Muscle of leg (tissue), 16 donors: ENCODE measurements at places on chromosomes 1 and 21. TPM values are rescaled to one million over a fixed set of nuclear protein-coding genes. Genes with fewer than 3 reads are reported as not detected.

GRCh38 chr1:3780901-3781300 lies 8.4 kb downstream of the SMIM1 start:
- DNase-seq: no peak

GRCh38 chr1:163381487-163382184 lies 59.9 kb downstream of the NUF2 start:
- DNase-seq: peak; percentile 4

DNA sequence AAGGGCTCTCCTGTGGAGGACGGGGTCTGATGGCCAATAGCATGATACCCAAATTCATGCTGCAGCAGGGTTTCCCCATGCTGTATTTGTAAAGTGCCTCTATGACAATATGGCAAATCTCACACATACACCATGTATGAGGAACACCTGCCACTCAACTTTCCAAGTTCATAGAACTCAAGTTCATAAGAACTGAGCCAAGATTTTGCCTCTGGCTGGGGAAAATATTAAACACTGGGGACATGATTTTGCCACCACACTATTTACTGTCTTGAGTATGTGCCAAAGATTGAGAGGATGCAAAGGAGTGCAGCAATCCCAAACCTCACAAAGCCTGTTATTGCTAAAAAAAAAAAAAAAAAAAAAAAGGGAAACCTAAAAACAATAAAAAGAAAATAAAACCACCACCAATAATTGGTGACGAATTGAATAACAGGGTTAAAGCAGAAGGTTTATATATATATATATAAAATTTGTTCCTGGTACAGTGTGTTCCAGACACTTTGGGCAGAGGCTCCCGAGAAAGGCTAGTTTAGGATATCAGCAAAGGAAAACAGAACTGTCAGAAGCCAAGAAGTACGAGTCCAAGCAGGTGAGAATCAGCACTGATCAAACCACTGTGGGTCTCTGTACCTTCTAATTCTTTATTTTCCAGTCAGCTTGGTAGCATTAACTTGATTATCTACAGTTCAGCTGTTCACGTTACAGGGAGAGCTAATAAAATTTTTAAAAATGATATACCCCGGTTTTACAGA lies 24.3 kb downstream of the ZBTB21 start:
- DNase-seq: no peak

DNA sequence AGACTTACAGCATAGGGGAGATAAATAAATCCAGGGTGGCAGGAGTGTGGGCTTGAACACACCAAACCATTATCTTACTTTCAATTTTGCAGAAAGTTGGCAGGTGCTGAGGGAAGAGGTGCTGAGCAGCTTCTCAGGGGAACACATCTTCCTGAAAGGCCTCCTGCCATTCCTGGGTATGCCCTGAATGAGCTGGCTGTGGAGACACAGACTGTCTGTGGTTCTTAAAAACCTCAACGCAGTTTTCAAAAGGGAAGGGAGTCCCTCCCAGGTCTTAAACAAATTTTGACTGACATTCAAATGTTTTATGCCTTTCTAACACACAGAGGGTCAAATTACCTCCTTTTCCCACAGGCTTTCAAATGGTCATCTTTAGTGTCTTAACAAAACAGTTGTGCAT lies 166.9 kb downstream of the TNFSF18 start:
- DNase-seq: peak; percentile 27

DNA sequence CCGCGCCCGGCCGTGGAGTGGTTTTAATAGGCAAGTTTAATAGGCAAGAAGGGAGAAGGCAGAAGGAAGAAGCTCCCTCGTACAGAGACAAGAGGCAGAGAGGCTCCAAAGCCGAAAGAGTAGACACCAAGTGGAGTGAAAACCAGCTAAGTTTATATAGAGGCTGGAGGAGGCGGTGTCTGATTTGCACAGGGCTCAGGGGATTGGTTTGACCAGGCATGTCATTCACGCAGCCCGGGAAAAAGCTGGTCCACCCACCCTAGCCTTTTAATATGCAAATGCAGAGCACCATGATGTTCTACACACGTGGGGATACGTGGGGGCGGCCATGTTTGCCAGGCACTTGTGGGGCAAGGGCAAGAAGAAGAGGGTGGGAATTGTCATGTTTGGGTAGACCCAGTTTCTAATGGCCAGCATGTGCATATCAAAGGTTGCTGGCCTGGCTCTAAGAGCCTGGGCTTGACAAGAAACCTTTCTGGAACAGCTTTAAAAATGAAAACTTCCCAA lies 18.0 kb upstream of the SOD1 start:
- DNase-seq: no peak

DNA sequence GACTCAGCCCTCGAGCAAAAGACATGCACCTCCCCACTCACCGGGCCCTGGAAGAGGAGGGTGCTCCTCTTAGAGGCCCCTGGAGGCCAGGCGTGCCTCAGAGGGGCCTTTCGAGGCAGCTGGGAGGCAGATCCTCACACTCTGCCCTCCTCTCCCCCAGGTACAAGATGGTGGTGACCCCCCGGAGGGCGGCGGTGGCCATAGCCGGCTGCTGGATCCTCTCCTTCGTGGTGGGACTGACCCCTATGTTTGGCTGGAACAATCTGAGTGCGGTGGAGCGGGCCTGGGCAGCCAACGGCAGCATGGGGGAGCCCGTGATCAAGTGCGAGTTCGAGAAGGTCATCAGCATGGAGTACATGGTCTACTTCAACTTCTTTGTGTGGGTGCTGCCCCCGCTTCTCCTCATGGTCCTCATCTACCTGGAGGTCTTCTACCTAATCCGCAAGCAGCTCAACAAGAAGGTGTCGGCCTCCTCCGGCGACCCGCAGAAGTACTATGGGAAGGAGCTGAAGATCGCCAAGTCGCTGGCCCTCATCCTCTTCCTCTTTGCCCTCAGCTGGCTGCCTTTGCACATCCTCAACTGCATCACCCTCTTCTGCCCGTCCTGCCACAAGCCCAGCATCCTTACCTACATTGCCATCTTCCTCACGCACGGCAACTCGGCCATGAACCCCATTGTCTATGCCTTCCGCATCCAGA lies 10.4 kb downstream of the MYBPH start:
- no peak for DNase-seq

GRCh38 chr1:88250915-88251314 lies 433.2 kb upstream of the PKN2 start:
- DNase-seq: no peak

DNA sequence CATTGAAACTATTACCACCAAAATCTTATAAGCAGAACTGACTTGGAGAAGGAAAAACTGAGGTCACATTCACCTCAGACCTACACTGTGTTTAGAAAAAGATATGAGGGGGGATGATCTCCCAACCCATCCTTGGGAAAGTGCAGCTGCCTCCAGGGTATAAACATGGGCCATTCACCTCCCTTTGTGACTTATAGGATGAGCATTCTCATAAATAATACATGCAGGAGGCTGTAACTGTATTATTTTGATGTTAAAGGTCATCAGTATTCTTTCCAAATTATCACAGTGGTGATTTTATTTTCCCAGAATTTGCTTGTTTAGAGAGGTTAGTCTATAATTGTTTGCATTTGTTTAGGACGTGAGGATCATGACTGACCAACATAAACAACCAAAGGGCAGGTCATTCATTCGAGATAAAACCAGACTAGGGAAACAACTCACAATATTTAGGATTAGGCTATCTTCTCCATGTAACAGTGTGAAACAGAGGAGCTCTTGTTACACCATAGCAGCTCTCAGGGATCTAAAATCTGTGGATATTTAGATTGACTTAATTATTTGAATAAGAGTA lies 109.2 kb upstream of the NR5A2 start:
- no peak for DNase-seq

- no peak for DNase-seq
These were observed 103.0 kb downstream of the GREM2 start for GRCh38 chr1:240508950-240509349.

DNA sequence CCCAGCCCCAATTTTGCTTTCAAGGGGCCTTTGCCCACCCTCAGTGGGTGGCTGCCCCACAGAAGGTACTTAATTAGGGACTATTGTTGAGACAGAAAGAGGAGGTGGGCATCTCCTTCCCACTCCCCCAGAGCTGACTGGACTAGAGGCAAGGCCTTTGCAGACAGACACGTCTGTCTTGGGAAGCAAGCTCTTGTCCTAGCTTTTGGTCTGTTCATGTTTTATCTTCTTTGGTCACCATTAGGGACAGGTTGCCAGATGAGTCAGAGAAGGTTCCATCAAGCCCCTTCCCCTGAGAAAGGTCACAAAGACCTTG lies 27.7 kb downstream of the PTAFR start:
- no peak for DNase-seq

DNA sequence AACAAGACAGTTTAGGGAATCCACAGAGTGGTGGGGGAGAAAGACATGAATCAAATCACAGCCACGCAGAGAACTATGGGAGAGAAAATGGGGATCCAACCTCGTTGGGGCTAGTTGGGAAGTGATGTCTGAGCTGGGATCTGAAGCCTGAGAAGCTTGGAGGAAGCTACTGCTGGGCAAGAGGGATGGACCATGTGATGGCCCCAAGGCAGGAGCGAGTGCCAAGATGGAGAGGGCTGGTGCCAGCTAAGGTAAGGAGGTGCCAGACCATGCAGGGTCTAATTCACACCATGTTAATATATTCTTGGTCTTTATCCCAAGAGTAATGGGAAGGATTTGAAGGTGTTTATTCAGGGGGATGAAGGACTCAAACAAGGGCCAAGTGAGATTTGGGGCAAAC lies 18.2 kb upstream of the TCEA3 start:
- DNase-seq: no peak

GRCh38 chr1:112589766-112590165 lies 29.2 kb downstream of the ST7L start:
- no peak for DNase-seq

GRCh38 chr1:154726896-154727753 lies 119.1 kb upstream of the ADAR start:
- no peak for DNase-seq

DNA sequence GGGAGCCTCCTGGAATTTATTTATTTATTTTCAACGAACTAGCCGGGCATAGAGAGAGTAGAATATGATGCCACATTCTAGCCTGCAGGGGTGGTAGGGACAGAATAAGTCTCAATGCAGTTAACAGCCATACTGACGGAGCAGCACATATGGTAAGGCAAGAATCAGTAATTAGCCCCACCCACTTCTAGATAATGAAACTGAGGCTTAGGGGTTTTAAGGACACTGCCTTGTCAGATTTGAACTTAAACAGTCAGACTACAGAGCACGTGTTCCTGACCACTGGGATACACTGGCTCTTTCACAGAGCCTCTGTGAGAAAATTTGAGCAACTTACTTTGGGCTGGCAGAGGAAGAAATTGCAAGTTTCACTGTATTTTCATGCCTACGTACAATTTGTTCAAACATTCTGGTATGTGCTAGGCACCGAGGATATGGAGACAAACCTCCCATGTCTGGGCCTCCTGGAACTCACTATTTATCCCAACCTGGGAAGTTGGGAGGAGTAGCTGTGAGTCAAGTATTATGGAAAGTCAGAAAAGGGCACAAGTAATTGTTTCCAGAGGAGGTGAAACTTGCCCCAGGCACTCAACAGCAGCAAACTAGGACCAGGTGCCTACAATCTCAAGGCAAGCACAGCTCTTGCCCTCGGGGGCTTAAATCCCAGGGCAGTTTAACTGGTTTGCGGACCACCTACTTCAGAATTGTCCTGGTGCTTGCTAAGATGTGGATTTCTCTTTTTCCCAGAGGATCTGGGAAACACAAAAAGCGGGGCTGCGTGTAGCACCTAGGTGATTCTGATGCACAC lies 1.6 kb upstream of the CLIC4 start:
- DNase-seq: peak; percentile 53

DNA sequence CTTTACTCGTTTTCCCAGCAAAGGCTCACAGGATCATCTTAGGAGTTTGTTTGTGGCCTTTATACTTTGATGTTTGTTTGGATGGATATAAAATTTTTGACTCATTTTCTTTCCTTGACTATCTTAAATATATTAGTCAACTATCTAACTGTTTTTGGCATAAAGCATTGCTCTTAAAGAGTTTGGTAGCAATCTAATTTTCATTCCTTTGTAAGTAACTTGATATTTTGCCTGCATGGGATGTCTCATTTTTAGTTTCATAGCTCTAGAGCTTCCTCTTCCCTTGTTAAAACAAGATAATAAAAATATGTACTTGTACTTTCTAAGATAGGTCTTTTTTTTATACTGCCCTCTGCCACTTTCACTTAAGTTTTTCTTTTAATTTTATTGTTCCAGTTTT lies 161.9 kb downstream of the MAGI3 start:
- DNase-seq: no peak

GRCh38 chr1:7299994-7300393 lies 471.1 kb upstream of the VAMP3 start:
- DNase-seq: peak; percentile 56

GRCh38 chr1:156740237-156740740 lies 599 bp downstream of the MRPL24 start:
- DNase-seq: no peak

DNA sequence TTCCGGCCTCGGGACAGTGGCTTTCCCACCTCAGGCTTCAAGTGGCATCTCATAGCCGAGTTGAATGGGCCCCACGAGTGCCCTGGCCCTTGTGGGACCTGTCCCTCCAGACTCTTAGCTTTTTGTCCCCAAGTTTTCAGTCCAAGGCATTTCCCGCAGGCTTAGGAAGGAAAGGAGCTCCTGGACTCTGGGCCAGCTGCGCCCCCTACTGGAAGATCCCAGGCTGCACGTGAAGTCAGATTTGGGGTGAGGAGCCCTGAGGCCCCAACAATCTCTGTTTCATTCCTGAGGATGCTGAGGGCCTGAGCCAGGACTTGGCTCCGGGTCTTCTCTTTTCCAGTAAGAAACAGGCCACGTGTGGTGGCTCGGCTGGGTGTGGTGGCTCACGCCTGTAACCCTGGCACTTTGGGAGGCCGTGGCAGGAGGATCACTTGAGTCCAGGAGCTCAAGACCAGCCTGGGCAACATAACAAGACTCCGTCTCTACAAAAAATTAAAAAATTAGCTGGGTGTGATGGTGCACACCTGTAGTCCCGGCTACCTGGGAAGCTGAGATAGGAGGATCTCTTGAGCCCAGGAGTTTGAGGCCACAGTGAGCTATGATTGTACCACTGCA lies 67.4 kb downstream of the ARHGEF10L start:
- peak; percentile 73 for DNase-seq

- peak; percentile 39 for DNase-seq
These were observed at the start of gene OLIG1 for GRCh38 chr21:33069994-33070743. Gene OLIG1, plus strand, starts transcription at chr21:33070141. Its CDS starts 106 bp downstream, at chr21:33070247.

KHDC4 gene
- 30.0 TPM for total RNA-seq

BMP8B gene
- total RNA-seq: 0.71 TPM

CRNN gene
- not detected for total RNA-seq

EPHB2 gene
- total RNA-seq: 24.5 TPM

HSF2BP gene
- 1.2 TPM for total RNA-seq

ADGRL2 gene
- 76.9 TPM for total RNA-seq

CFHR2 gene
- total RNA-seq: not detected

QSOX1 gene
- 16.0 TPM for total RNA-seq

ADAMTS4 gene
- total RNA-seq: 7.8 TPM
